DND-41 (cell line): ENCODE measurements at places on chromosomes 11 and 22.

DNA sequence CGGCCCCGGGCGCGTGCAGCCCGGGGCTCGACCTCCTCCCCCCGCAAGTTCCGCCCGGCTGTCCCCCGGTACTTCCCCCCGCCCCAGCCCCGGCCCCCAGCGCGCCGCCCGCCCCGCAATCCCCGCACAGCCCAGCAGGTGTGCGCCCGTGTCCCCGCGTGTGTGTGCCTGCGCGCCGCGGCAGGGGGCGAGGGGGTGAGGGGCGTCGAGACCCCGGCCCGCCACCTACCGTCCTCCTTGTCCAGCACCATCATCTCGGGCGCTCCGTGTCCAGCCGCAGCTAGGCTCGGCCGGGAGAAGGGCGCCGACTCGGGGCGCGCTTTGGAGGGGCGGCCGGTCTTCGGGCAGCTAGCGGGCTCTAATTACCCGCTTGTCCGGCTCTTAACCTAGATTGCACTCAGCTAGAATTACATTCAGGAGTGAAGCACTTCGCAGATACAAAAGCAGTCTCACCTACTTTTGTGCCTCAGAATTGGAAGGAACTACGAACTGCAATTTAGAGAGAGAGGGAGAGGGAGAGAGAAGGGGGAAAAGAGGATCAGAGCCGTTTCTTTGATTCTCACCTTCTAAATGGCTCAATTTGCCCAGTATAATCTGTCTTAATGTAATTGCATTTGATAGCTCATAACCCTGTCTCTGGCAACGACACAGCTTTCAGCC lies 439 bp downstream of the LMO1 start:
- DNase-seq: no peak

- DNase-seq: no peak
Measured at GRCh38 chr22:33684087-33684486, 236.2 kb downstream of the LARGE1 start.

- peak; percentile 74 for DNase-seq
Measured at GRCh38 chr11:65112546-65113360, 1.1 kb downstream of the TM7SF2 start.

- no peak for DNase-seq
Measured at GRCh38 chr11:24588081-24588480, 91.2 kb downstream of the LUZP2 start.

DNA sequence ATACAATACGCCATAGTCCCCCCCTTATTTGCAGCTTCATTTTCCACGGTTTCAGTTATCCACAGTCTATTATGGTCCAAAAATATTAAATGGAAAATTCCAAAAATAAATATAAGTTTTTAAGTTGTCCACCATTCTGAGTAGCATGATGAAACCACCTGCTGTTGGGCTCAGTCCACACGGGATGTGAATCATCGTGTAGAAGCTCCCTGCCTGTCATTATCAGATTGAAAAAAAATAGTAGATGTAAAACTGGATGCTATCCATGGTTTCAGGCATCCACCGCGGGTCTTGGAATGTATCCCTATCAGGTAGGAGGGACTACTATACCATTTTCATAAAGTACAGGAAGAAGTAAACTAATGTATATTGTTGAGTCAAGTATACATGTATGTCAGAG lies 127.4 kb downstream of the TTC17 start:
- DNase-seq: no peak

DNA sequence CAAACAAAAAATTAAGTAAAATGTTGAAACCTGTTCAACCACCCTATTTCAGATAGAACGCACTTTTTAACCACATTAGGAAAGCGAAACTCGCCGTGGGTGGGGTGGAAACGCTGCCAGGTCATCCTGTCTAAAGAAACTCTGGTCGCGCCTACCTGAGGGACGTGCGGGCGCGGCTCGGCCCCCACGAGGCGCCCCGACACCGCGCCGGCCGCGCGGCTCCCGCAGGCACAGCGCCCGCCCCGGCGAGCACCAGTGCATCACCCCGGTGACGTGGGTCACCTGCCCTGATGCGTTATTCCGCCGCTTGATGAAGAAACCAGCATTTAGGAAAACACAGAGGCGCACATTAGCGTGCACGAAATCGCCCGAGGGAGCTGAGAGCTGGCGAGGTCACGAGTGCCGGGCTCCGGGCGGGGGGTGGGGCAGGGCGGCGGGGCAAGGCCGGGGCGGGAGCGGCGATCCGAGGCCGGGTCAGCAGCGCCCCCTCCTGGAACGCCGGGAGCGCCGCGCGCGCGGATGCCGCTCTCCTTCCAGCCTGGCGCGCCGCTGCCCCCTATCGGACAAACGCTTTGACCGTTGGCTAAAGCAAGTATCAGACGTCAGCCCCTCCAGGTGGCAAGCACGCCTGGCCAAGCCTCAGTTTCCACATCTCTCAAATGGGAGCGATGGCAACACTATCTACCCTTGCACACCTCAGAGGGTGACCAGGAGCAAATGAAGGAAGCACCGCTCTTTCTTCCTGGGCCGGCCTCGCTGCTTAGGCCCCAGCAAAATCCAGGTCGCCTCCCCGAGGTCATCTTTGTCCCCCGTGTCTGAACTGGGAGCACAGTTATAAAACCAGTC lies 15.7 kb upstream of the SNX32 start:
- DNase-seq: peak; percentile 90

- DNase-seq: no peak
Measured at GRCh38 chr11:58334708-58335107, 24.2 kb downstream of the OR5B17 start.

GRCh38 chr11:35210876-35211546 lies 72.0 kb downstream of the CD44 start:
- no peak for DNase-seq

GRCh38 chr11:130449996-130450769 lies 1.7 kb downstream of the ADAMTS15 start:
- DNase-seq: no peak

- DNase-seq: no peak
Measured at GRCh38 chr11:30879322-30880005, 293.3 kb upstream of the MPPED2 start.

DNA sequence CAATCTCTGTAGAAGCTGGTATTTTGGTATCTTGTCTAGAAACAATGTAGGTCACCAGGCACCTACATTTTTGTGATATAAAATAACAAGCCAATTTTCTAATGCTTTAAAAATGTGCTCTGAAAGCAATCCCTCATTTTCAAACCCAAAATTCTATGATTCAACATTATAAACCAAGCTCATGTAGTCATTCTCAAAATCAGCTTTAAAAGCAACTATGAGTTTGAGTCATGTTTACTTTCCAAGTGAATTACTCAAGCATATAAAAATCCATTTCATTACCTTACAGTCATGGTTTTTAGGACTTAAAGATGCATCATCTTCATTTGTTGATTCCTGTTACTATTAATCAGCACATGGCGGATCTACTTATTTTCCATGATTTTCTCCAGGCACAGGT lies 216.4 kb downstream of the GRM5 start:
- no peak for DNase-seq

GRCh38 chr11:74559110-74559933 lies 33.1 kb upstream of the POLD3 start:
- DNase-seq: no peak

DNA sequence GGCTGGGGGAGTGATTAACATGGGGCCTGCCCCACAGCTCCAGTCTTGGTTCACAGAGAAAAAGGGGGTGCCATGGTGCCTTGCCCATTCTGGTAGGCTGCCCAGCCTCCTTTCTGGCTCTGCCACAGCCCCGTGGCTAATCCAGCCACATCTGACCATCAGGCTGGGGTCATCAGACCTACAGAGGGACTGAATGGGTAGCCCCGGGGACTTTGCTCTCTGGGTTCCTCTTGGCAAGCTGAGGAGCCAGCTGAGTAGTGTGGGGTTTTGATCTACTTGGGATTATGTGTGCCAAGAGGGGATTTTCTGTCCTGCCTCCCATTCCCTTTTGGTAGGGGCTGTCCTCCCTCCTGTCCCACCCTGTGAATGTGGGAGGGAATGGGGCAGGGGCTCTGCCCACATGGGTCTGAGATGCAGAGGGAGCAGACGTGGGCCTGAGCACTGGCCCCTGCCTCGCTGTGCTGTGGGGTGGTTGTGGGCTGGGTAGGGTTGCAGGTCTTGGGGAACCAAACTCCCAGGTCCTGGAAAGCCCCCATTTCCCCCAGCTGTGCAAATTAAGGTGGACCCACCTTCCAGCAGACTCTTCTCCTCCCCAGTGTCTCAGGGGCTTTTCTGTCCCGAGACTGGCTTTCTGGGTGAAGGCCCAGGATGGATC lies 32.0 kb downstream of the CD82 start:
- no peak for DNase-seq

DNA sequence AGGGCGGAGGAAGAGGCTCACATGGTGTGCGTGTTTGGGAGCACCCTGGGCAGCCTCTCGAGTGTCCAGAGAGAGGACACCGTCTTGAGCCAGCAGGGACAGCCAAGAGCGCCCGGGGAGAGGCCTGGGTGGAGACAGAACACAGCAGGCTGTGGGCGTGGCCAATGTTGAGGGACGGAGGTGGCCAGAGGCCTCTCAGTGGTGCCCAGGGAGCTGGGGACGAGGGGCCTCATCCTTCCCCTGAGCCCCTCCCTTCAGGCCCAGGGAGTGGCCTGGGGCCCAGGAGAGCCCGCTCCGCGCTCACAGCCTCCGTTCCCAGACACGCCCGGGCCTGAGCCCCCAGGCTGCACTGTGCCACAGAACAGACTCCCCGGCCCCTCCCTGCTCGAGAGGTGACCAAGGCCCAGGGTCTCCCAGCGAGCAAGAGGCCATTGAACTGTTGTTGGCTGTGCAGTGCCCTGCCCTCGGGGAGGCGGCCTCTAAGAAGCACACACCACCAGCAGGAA lies 48.4 kb downstream of the CDKN1C start:
- DNase-seq: no peak

DNA sequence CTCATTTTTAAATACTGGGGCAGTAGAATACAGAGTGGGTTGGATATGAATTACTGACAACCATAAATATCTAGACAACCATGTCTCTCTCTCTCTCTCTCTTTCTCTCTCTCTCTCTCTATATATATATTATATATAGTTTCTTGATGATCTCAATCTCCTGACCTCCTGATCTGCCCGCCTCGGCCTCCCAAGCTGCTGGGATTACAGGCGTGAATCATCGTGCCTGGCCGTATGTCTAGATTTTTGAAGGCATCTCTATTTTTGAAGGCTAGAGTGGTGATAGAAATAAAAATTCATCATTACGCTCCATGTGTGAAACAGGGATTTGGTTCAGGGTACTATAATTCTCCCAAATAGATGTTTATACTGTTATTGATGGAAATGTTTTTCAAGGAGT lies 84.1 kb downstream of the DDX10 start:
- DNase-seq: no peak

DNA sequence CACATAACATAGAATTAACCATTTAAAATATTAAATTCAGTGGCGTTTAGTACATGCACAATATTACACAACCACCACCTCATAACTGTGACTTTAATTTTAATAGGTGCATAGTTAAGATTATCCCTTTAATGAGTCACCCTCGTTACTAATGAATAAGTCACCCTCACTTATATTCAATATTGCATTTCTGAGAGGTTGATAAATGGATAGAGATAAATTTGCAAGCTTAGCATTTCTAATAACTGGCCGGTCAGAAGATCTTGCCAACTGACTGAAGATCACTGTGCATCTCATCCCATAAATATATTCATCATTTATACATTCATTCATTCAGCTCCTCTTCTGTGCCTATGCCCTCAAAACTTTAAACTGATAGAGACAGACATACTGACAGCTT lies 243.7 kb downstream of the TTC28 start:
- DNase-seq: no peak

DNA sequence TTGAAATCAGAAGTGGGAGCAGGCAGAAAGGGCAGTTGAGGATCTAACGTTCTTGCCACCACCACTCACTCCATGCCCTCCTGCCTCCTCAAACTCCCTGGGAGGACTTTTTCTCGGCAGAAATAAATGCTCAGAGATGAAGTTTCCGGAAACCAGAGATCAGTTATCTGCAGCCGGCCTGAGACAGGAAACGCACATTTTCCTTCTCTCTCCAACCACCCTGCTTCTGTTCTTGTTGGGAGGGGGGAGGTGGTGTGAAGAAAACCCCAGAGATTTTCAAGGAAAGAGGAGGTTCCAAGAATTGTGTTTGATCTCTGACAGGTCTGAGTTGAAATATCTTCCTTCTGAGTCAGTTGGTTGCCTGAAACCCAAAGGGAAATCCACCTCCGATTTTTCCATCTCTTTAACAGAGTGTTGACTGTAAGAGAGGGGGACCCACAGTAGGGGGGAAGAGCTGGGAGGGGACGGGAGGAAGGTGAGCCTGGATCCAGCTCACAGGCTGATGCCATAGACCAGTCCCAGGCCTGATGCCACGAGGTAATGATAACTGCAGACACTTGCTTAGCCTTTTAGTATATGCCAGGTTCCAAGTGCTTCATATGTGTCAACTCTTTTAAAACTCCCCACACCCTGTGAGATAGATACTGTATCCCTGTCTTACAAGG lies 100.8 kb downstream of the TRAF6 start:
- DNase-seq: peak; percentile 78

- no peak for DNase-seq
Measured at GRCh38 chr22:42880815-42881214, 23.7 kb upstream of the ARFGAP3 start.

DNA sequence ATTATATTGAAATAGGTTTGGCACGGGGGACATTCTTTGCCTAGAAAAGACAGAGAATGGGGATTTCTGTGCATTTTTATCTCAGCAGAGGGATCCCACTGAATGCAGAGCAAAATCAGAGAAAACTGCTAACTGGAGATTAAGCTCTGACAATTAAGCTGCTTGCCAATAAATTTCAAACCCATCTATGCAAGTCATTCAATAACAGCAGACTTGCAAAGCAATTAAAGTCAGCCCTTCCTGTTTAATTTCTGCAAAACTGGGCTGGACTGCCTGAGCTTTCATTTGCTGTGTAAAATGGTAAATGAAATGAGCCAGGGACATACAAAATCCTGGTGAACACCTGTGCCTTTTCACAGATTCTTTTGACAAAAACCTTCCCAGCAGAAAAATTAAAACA lies 1273.9 kb upstream of the CNTN5 start:
- DNase-seq: no peak

- DNase-seq: peak; percentile 18
Measured at GRCh38 chr22:38338772-38339379, 21.6 kb upstream of the CSNK1E start.

DNA sequence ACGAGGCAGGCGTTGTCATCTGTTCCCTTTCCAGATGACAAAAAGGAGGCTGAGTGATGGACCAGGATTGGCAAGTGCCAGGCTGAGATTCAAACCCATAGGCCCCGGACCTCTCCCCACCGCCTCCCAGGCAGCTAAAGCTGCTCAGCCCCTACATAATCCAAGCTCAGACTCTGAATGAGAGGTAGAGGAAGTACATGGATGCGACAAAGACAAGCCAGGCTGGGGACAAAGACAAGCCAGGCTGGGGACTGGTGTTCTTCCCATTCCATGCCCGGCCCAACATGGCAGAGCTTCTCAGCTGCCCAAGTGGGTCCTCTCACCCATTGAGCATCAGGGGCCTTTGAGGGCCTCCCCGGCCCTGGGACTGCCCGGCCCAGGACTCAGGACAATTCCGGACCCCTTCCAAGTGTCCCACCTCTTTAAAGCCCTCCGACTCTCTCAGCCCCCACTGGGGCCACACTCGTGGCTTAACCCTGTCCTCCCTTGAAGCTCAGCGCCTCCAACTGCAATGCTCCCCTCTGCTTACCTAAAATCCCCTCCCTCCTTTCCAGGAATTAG lies 4.8 kb downstream of the MFNG start:
- no peak for DNase-seq
